NCI-H1694 treated with DMSO at 0.1 percent for 48 hours (cell line): ENCODE measurements at places on chromosomes 3 and 15.

GRCh38 chr15:70274255-70274880 is 176.7 kb upstream of the TLE3 start:
- DNase-seq, result no peak

DNA sequence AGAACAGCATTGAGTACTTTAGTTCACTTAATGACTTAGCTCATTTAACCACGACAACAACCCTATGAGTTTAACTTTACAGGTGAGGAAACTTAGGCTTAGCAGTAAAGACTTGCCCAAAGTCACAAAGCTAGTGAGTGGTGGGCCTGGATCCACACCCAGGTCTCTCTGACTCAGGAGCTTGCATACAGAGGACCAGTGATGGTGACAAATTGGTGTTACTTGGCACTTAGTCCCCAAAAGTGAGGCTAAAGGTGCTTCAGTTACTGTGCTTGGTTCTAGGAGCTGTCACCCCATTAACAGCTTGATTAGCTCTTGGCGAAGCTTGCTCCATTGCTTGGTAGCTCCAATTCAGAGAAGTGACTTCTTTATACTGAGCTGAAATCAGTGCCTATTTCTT is 6.1 kb downstream of the CELF6 start:
- DNase-seq, result no peak

DNA sequence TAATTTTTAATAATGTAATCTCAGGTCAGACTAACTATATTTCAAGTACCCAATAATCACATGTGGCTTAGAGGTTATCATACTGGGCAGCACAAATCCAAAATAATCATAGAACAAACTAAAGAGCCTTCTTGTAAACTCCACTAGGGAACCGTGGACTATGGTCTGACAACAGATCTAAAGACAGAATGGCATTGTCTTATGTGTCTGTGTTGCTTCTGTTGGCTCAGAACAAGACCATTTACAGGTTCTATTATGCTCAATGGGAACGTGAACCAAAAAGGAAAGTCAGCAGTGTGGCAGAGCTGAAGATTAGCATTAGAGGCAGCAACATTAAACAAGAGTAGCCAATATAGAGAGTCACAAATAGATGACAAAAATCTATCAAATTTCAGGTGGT is 74.9 kb downstream of the ETFA start:
- no peak for DNase-seq

DNA sequence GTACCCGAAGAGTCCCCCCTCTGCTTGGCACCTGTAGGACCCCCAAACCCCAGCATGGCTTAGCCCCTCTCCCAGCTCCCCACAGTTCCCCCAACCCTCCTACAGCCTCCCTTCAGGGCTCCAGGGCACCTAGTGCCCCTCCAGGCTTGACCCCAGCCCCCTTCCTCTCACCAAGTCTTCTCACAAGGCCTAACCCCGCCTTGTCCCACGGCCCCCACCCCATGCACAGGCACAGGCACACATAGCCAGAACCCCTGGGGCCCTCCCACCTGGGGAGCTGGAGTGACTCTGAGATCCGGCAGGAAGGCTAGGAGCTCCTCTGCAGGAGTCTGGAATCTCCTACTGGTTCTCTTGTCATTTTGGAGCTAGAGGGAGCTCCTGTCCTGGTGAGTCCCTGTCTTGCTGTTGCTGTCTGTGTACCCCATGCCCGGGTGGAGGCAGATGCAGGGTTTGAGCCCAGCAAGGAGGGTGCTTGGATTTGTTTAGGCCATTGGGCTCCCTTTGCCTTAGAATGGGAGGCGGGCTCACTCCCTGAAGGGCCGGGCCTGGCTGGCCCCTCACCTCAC is 39.6 kb downstream of the KLF13 start:
- peak; percentile 7 for DNase-seq

GRCh38 chr3:60737633-60738399 is 513.4 kb downstream of the FHIT start:
- no peak for DNase-seq

DNA sequence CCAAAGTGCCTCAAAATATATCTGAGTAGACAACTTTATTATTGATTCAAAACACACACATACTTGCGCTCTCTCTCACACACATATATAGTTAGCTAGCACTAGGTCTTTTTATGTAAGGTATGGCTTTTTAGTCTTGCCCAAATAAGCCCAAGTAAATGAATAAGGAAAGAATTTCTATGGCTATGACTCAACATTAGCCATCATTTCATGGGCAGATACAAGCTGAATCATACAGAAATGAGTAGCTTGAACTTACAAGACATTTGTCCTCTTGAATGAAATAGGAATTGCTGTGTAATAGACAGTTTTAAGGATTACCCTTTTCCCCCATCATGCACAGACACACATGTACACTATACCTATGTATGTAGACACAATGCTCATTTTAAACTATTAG is 4.9 kb downstream of the CADPS start:
- no peak for DNase-seq

GRCh38 chr3:169676925-169677537 is 13.5 kb upstream of the MECOM start:
- no peak for DNase-seq

GRCh38 chr3:47791193-47791855 is 9.6 kb upstream of the SMARCC1 start:
- no peak for DNase-seq

GRCh38 chr3:69194431-69195165 is 72.2 kb upstream of the LMOD3 start:
- no peak for DNase-seq

- no peak for DNase-seq
Measured at GRCh38 chr3:147431751-147432150, 22.6 kb downstream of the ZIC1 start.

GRCh38 chr3:27585429-27585828 is 101.2 kb upstream of the SLC4A7 start:
- no peak for DNase-seq

- no peak for DNase-seq
Measured at GRCh38 chr15:78264304-78265136, at the start of gene DNAJA4. Gene DNAJA4 (plus strand): TSS chr15:78264562. CDS start chr15:78264764, 202 bp downstream.

- DNase-seq, result no peak
Measured at GRCh38 chr3:39132096-39133092, 21.0 kb downstream of the CSRNP1 start.
